ENCODE measurements at places on chromosomes 6 and 20. TPM values are rescaled to one million over a fixed set of nuclear protein-coding genes. Genes with fewer than 3 reads are reported as not detected.

SGK2 gene
- 64.4 TPM for total RNA-seq

STMND1 gene
- not detected for total RNA-seq

DNA sequence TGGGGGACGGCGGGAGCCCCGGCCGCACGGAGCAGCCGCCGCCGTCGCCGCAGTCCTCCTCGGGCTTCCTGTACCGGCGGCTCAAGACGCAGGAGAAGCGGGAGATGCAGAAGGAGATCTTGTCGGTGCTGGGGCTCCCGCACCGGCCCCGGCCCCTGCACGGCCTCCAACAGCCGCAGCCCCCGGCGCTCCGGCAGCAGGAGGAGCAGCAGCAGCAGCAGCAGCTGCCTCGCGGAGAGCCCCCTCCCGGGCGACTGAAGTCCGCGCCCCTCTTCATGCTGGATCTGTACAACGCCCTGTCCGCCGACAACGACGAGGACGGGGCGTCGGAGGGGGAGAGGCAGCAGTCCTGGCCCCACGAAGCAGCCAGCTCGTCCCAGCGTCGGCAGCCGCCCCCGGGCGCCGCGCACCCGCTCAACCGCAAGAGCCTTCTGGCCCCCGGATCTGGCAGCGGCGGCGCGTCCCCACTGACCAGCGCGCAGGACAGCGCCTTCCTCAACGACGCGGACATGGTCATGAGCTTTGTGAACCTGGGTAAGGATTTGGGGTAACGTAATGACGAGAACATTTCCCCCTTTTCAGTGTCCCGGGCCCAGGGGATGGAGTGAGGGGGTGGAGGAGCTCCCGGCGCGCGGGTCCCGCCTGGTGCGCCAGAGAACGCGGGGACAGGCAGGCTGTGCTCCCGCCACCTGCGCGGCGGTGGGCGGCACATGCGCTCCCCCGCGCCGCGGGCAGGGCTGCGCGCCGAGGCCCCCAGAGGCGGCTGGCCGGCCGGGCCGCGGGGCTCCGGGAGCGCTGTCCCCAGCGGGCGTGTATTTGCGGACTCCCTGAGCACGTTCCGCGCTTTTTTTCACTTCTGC lies 1.4 kb downstream of the BMP6 start:
- no peak for DNase-seq

DNA sequence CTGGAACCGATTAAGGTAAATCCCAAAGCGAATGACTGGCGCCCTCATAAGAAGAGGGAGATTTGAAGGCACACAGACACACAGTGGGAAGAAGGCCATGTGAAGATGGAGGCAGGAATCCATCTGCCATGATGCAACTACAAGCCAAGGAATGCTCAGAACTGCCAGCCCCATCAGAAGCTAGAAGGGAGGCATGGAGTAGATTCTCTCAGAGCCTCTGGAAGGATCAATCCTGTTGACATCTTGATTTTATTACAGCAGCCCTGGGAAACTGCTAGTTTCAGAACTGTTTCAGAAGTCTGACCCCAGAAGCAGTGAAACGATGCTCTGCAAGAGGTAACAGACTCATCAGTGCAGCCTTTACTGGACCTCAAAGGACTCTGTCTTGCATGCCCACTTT lies 103.5 kb upstream of the GPR6 start:
- DNase-seq = no peak

GRCh38 chr6:159836718-159837490 lies 36.8 kb downstream of the PNLDC1 start:
- no peak for DNase-seq

DNA sequence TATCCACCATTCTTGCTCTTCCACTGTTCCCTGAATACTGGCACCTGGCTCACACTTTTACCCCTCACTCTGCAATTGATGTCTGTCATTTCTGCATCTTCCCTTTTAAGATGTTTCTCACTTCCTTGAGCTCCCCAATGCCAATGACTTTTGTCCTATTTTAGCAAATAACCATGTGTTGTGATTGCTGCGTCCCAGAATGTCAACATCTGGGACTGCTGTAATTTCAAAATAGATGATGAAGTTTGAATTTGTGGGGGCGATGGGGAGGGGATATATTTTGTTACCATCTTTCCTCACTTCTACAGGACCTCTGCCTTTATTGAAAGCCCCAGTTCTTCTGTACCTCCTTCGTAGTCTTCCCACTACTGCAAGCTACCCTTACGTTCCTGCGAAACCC lies 40.0 kb upstream of the ADGRF5 start:
- DNase-seq = no peak
